ENCODE measurements at places on chromosomes 12 and 14.

DNA sequence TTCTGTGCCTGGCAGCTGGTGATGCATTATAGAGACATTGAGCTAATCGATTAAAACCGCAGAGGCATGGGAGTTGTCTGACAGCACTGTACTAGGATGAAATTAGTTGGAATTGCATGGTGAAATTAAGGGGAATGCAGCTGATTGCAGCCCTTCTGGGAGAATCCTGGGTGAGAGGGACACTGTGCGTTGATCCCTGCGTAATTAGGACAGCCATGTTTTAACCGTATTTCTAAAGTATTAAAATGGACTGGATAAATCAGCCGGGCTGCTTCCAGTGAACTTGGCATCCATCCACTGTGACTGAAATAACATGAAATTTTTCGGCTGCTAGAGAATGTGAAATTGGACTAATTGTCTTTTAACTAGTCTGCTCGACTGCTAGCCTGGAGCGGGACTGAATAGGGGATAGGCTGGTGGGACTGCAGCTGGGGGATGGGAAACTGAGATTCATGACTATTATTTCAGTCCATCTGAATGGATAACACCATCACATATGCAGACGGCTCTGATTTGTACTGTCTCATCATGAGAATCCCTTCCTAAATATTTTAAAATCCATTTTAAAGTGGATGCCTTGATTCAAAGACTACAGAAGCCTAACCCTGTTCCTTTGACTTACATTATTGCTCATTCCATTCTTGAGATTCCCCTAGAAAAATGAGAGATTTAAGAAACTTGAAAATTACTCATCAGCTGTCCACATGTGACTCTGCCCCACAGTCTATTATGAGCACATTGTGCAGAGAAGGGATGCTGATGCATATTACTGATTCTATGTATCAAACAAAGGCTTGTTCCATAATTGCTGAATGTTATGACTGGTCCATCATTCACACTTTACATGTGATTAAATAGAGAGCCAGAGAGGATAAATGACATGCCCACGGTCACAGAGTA is 343.9 kb downstream of the NPAS3 start:
- no peak for DNase-seq

DNA sequence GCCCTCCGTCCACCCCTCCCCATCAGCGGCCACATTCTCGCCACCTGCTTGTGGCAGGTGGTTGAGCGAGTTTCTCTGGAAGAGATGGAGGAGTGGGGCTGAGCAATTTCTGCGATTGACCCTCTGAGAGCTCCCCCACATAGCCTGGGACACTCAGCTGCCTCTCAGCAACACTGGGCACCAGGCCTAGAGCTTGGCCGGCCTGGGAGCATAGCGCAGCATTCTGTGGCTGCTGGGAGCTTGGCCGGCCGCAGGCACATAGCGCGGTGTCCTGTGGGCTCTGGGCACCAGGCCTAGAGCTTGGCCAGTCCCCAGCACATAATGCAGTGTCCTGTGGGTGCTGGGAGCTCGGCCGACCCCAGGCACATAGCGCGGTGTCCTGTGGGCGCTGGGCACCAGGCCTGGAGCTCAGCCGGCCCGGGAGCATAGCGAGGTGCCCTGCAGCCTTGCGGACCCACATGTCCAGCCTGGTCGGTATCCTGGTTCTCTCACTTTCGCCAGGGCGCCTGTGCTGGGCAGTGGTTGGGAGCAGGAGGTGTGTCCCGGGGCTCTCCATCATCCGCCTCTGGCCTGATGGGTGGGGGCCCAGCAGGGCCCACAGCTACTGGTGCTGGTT is 43.8 kb downstream of the LRCOL1 start:
- no peak for DNase-seq

DNA sequence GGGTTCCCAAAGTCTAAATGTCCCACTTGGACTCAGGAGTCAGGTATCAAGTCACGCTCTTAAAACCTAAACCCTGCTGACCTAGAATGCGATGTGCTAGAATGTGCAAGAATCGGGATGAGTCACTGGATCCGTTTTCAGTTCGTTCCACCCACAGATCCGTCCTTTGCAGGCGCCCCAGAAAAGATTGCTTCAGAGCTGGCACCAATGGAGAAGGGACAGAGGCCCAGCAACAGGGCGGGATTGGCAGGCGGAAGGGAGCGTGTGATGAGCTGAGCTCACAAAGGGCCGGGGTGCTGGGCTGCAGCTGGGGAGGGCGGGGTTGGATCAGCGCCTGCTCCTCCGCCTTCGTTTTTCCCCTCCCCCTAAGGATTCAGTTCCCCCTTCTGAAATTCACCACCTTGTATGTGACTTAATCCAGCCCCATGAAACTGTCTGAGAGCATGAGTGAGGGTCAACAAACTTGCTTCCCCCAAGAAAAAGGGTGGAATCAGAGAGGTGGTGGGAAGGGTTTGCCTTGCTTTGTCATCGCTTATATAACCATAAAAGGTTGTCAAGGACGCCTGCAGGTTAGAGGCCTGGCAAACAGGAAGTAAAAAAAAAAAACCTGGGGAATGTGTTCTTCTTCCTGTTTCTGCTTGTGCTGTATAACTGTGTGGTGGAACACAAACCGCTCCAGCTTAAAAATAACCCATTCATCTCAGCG is 2.8 kb upstream of the UBC start:
- DNase-seq, result no peak

DNA sequence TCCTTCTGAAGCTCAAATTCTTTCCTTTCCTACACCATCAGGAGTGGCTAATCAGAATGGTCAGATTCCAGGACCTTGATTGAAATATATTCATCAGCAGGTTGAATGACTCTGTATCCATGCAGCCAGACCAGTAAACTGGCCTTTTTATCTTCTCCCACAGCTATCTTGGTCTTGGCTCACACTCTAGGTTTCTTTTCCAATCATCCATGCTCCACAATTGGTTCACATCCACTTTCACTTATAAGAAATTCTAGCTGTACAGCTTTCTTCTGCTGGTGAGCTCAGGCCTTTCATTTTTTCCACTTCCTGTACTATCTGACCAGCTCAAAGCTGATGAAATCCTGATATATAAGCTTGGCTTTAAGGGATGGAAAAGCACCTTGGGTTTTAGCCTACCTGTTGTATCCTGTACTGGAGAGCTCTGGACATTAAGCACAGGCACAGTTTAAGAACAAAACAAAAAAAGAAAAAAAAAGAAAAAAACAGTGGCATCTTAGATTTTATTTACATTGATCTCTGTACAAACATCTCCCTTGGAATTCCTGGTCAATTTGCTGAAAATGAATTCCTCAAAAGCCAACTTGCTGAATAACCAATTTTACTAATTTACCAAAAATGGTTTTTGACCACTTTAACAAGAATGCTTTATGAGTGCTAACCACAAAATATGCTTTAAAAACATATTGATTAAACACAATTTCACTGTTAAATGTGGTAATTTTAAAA is 91.6 kb upstream of the PAWR start:
- no peak for DNase-seq

GRCh38 chr12:66999141-66999540 is 270.0 kb upstream of the CAND1 start:
- peak; percentile 17 for DNase-seq

DNA sequence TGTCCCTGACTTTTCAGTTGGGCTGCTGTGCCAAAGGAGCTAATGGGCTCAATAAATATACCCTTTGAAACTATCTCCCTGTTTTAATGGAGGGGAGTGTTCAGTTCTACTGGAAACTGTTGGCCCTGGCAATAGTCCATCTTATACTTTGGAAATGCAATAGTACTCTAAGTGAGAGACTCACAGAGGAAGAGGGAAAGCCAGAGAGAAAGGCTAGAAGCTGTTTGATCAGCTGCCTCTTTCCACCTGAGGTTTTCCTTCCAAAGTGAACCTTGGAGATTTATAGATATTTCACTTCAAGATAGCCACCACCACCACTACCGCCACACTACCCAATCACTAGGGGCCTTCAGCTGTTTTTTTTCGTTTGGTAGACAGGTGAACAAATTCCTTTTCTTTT is 93.6 kb upstream of the CCDC91 start:
- no peak for DNase-seq
